Stimulated activated CD8-positive, alpha-beta memory T cell treated with anti-CD3 and anti-CD28 coated beads, Interleukin-4, amount 100 ng/mL, for 4 hours (primary cell): ENCODE measurements at places on chromosomes 6 and 20.

GRCh38 chr6:163335056-163335455, 79.5 kb upstream of the QKI start:
- no peak for DNase-seq

DNA sequence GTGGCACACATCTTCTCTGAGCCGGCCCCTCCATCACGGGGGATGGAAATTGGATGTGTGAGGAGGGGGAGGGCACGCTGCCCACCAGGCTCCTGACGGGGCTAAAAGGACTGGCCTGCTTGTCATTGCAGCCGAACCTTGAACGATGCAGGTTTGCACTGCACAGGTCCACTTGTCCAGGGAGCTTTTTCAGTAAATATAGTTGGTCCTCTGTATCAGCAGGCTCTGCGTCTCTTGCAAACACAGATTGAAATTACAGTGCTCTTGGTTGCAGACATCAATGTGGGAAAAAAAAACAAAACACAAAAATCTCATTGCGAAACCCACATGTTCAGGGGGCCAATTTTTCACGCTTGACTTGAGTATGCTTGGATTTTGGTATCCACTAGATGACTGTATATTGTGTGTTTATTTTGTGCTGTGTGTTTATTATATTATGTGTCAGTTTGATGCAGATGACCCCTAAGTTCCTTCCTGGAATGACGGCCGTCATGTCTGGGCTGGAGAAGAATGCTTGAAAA, 29.2 kb downstream of the ERMARD start:
- no peak for DNase-seq

- DNase-seq = no peak
Measured at GRCh38 chr20:16113736-16114135, 459.5 kb downstream of the KIF16B start.

- no peak for DNase-seq
Measured at GRCh38 chr20:44014807-44015732, 100.4 kb downstream of the TOX2 start.

DNA sequence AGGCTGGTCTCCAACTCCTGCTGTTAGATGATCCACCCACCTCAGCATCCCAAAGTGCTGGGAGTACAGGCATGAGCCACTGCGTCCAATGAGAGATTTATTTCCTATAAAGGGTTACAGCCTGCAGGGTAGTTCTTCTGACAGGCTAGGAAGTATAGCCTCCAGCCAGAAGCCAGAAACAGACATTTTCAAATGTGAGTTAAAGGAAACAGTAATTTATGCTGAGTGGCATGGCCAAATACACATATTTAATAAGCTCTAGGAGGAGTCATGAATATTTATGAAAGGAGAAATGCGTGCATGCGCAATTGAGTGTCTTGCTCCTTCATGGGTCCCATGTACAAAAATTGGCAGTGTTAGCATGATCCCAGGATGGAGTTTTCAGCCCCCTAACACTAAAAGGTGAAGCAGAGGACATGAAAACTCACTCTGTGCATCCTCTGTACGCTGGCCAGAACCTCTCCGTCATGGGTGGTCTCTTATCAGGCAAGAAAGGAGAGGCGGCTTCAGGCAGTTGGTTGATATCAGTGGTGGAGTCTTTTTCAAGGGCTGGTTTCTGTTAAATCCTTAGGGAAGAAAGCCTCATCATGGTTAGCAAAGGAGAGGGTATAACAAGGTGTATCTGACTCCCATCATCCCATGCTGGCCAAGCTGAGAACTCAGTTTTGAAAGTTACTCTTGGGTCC, 21.3 kb upstream of the PDCD2 start:
- no peak for DNase-seq

DNA sequence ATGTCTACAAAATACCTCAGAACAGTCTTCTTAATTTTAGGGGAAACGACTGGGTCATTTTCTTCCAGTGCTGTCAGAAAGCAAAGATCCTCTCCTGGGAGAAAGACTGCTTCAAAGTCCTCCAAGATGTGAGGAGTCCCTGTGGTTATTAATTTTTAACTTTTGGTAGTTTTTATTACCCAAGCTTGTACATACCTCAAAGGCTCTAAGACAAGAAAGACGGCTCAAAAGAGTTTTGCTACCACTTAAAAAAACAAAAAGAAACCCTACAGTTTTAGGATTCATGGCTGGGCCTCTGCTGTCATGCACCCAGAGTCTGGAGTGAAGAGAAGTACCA, 56.1 kb upstream of the APCDD1L start:
- DNase-seq = no peak

GRCh38 chr6:144921206-144921975, 636.3 kb downstream of the UTRN start:
- DNase-seq = no peak

GRCh38 chr20:1302685-1303541, 26.0 kb downstream of the SDCBP2 start:
- DNase-seq = no peak

GRCh38 chr6:34246249-34246562, 2.6 kb downstream of the SMIM29 start:
- no peak for DNase-seq

DNA sequence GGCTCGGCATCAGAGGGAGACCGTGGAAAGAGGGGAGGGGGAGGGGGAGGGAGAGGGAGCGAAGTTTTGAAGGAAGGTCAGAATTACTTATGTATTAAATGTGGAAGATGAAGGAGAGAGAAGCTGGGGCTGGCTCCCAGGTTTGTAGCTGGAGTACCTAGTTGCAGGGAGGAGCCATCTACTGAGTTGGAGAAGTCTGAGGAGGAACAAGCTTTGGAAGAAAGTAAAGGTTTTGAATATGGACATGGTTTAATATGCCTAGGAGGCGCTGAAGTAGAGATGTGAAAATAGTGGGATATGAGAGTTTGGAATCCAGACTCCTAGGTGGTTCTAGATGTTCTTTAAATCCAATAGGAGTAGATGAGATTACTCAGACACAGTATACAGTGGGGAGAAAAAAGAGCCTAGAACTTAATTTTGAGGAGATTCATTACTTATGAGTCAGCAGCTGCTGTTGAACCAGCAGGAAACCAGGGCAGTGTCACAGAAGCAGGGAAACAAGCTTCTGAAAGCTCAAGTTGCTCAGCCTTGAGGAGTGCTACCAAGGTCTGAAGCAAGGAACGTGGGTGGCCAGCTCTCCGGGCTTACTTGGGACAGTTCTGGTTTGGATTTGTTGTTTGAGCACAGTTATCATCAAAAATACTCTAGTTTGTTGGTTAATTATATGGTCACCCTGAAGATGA, 149.3 kb downstream of the UTRN start:
- DNase-seq = no peak

- DNase-seq = no peak
Measured at GRCh38 chr6:45326698-45327417, 1.3 kb upstream of the RUNX2 start.

- DNase-seq = no peak
Measured at GRCh38 chr6:35185971-35186370, 27.8 kb upstream of the SCUBE3 start.

- no peak for DNase-seq
Measured at GRCh38 chr6:121993362-121993761, 406.1 kb upstream of the HSF2 start.

DNA sequence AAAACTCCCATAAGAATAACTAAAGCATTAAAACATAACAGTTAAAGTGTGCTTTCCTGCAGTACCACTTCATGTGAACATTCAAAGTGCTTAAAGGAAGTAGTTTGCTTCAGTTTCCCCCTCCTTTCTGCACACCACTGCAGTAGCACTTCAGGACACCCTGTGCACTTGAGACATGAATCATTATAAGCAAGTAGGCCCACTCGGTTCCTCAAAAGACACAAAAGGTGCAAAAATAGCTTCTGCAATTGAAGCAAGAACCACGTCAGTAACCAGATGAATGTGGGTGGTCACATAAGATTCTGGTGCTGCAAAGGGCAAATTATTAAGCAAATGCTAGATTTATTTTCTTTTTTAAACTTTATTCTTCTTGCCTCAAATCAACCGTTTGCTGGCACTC, 160.6 kb downstream of the HIVEP2 start:
- DNase-seq = no peak

GRCh38 chr6:14086701-14087100, 30.9 kb upstream of the CD83 start:
- no peak for DNase-seq

DNA sequence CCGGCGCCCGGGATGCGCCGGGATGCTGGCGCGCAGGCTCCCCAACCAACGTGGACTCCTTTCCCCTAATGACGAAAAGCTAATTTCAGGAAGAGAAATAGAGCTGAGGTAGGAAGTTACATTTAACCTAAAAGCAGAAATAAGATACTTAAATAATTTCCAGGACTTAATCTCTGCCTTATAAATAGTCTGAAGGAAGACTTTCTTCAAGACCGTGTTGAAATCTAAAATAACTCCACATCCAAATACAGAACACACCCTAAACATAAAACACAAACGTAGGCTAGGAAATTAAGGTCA, 1.3 kb downstream of the ASF1A start:
- no peak for DNase-seq

GRCh38 chr6:160519133-160519532, 144.9 kb downstream of the LPA start:
- no peak for DNase-seq
